ENCODE measurements at places on chromosomes 11 and 22.

- DNase-seq: no peak
Observed at GRCh38 chr11:104713401-104713800, 184.9 kb downstream of the CASP12 start.

DNA sequence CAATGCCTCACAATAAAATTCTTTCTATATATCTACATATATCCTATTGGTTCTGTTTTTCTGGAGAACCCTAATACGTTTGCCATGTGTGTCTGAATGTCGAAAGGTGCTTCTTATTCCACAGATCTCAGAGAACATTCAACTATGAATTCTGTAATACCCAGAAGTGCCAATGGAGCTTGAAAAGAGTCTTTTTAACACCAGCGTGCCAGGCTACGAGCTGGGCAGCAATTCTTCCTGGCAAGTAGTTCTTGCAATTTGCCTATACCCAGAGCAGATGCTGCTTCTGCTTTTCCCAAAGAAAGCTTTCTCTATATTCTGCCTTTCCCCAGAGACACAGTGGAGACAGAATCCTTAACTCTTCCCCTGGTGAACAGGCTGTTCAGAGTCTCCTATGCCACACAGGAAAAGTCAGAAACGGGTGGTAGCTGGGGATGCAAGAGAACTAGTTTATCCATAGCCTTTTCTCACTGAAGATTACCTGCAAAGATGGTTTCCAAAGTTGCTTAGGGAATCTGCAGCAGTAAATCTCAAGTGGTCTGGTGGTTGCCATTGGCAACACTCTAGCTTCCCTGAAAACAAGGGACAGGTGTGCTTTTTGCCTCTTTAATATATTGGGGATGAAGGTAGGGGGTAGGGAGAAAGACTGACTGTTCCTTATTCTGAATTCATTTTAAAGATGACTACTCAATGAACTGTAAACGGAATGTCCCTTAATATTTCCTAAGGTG, 16.8 kb upstream of the PAFAH1B2 start:
- DNase-seq: no peak

- no peak for DNase-seq
Observed at GRCh38 chr11:9862981-9863380, 199.1 kb downstream of the SWAP70 start.

- DNase-seq: no peak
Observed at GRCh38 chr11:120539667-120540369, 28.3 kb downstream of the GRIK4 start.

- no peak for DNase-seq
Observed at GRCh38 chr22:24376586-24376985, 50.8 kb upstream of the ADORA2A start.

Measured in stimulated activated naive CD4-positive, alpha-beta T cell treated with Interleukin-2 at 50 U/mL for 16 hours (primary cell).